ENCODE measurements at places on chromosomes 11 and 22.

- no peak for DNase-seq
These were observed 718 bp downstream of the CHKA start for GRCh38 chr11:68120273-68121066.

DNA sequence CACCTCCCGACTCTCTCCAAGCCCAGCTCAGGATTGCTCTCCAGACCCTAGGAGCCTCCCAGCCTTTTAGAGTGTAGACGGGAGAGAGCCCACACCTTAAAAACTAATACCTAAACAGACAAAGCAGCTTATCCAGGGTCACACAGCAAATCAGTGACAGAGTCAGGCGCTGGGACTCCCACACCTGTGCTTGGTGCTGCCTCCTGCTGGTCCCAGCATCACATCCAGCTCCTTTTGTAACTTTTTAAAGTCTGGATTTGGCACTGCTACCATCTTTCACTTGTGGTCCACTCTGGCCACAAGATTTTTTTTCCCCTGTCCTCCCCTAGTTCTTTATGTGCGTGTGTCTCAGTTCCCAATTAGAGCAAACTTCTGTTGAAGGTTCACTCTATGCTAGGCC lies 4.7 kb downstream of the ANO1 start:
- no peak for DNase-seq

GRCh38 chr11:66694732-66695207 lies 17.1 kb upstream of the RBM4B start:
- peak; percentile 87 for DNase-seq

DNA sequence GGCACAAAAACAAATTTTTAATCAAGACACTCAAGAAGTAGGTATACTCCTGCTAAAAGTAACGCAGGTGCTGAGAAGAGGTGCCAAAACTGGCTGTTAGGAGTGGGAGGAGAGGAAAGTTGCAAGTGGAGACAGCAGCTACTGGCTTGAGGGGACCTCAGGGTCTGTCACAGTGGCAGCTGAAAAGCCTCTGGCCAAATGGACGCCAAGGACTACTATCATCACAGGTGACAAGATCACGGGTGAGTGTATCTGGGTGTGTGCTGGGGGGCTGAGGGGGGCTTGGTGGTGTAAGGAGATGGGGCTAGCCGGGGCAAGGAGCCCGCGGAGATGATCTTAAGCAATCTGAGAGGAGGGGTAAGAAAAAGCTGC lies 687 bp downstream of the ZNF202 start:
- no peak for DNase-seq

DNA sequence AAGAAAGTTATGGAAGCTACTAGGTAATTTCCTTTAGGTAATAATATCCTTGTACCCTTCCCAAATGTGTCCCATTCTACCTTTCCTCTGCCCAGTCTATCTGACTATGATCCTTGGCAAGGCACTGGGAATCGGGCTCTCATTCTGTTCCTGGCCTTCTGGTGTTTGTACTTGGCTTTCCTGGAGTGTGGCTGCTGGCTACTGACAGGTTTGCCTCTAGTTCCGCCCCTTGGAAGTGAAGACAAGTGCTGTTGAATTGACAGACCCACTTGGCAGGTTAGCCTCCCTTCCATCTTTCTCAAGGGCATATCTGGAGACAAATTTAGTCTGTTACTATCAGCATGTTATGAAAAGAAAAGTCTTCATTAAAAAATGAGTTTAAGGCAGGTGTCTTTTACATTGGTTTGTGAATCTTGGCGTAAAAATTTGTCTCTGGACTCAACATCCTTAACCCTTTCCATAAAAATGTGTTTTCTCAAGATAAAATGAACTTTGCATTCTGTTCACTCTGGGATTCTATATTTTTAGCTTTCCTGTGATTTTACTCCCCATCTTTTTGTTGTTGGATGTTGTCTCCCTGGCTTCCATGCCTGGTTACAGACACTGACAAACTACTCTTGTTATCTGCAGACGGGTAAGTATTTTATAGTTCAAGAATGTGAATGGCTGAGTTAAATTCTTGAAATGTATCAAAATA lies 287.4 kb upstream of the PDGFD start:
- no peak for DNase-seq

DNA sequence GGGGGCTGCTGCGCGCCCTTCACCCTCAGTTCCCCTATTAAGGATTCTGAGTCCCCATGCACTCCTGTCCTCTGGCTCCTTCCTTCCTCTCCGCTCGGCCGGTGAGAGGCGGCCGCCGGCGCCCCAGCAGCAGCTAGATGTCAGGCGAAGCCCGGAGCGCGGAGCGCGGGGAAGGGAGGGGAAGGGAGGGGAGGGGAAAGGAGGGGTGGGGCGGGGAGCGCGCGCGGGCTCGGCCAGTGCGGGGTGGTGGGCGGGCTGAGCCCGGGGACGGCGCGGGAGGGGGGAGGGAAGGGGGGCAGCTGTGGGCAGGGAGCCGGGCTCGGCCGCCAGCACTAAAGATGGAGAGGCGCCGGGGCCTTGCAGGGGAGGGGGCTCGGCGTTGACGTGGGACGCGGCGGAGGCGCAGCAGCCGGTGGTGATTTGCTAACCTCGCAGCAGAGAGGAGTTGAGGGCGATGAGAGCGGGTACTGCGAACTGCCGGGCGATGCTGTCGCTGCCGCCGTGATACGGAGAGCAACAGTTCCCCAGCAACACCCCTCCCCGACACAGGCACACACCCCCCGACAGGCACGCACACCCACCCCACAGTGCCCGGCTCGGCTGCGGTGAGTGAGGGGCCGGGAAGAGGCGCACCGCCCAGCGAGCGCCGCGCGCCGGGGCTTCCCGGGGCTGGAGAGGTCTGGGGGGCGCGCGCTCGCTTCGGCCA lies at the start of gene ZBTB16:
Gene ZBTB16, plus strand, starts transcription at position 434 of the 706 bp plus-strand sequence. CDS start 3,590 bp downstream, outside the sequence.
- DNase-seq: no peak

DNA sequence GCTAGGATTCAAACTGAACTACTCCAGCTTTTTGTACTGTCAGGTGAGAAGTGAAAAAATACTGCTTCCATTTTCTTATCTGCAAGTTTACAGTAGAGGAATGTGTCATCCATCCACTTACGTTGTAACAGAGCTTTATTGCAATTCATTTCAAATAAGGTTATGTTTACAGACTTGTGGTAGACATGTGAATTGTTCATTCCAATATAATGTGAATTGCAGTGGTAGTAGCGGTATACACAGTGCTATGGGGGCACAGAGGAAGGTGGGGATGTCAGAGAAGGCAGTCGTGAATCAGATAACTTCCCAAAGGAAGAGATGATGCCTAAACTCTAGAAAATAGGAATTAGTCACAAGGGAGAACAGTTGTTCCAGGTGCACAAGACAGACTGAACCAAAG lies 42.5 kb downstream of the CEP57 start:
- no peak for DNase-seq

- no peak for DNase-seq
These were observed 83.1 kb downstream of the MN1 start for GRCh38 chr22:27718186-27719035.

GRCh38 chr11:64690235-64690634 lies 32.8 kb downstream of the NRXN2 start:
- DNase-seq: no peak

- no peak for DNase-seq
These were observed 33.3 kb downstream of the ME3 start for GRCh38 chr11:86639137-86639536.

DNA sequence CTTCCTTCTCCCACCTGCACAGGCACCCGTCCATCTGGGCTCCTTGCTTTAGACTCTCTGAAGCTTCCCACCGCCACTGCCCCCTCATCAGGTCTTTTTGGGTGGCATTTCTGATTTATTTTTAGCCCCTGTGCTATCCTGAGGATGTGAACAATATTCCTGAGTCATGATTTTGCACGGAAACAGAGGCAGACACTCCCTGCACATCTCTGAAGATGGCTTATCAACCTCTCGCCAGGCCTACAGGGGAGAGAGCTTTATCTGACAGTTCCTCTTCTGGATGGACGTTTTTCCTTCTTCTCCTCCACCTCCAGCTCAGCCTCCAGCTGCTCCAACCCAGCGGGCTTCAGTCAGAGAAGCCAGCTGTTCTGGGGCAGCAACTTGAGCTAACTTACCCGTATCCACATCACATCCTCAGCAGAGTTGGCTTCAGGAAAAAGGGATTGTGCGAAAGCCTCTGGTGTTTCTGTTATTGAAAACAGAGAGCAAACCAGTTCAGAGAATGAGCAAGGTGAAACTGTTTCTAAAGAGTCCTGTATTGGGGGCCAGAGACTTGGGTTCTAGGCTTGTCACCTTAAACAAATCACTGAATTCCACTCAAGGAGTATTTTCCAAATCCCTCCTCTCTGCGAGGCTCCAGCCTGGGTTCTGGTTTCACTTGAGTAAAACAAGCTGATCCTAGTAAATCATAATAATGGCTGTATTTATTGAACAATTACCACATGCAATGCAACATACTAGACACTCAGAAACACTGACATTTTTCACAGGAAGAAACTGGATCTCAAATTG lies 33.1 kb upstream of the ETS1 start:
- no peak for DNase-seq

DNA sequence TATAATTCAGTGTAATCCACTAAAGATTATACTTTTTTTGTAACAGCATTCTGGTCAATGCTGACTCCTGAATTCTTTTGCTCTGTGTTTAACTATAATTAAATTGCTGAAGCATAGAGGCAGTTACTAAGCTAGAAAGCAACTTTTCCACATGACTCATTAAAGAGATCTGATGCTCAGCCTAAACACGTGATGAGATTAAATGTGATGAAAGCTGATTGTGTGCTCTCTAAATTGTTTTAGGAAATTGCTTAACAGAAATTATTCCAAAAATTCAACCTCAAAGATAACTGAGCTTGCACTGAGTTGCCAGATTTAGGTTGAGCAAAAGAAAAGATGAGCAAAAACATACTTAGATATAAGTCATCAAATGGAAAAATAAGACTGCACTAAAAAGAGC lies 1033.6 kb downstream of the FAM181B start:
- no peak for DNase-seq

GRCh38 chr11:25198704-25199103 lies 701.9 kb downstream of the LUZP2 start:
- no peak for DNase-seq

DNA sequence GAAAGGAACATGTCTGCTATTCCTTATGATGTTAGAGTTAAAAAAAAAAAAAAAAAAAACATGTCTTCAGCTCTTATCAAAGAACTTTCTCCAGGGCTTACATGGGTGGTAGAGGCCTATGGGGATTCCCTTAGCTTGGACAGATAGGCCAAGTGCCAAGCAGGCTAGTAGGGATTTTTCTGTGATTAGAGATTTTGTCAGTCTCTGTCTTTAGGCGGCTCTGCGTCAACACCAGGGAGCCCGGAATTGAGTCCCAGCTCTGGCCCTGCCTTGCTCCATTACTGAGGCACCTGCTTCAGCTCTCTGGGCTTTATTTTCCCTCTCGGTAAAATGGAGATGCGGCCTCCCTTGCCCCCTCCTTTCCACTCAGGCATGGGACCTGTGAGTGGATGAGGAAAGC lies 13.1 kb downstream of the CRY2 start:
- no peak for DNase-seq

- no peak for DNase-seq
These were observed 3.7 kb downstream of the TSG101 start for GRCh38 chr11:18523084-18523483.

GRCh38 chr11:47186700-47187695 lies 764 bp upstream of the PACSIN3 start:
- DNase-seq: peak; percentile 55

GRCh38 chr22:26822313-26822712 lies 164.9 kb downstream of the MIAT start:
- DNase-seq: no peak

- DNase-seq: no peak
These were observed 3.5 kb upstream of the IFITM2 start for GRCh38 chr11:304061-304506.

DNA sequence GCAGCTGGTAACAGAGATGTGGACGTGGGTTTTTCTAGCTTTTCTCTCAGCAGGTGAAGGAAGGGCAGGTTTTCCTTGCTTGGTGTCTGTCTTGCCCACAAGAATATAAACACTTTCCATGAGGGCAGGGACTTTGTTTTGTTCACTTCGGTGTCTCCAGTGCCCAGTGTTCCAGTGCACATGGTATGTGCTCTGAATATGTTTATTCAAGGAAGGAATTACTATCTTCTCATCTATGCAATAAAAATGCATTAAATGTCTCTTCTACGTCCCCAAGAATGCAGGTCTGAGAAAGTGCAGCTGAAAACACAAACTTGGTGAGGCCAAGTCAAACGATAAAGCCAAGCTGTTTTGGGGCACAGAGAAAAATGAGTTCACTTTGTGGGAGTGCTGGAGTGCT lies 56.3 kb upstream of the PLET1 start:
- DNase-seq: no peak

- DNase-seq: no peak
These were observed 37.2 kb upstream of the MOB2 start for GRCh38 chr11:1523779-1524178.

- DNase-seq: no peak
These were observed 227.4 kb downstream of the INSC start for GRCh38 chr11:15342163-15342562.

GRCh38 chr11:29773656-29774264 lies 243.1 kb downstream of the KCNA4 start:
- no peak for DNase-seq

DNA sequence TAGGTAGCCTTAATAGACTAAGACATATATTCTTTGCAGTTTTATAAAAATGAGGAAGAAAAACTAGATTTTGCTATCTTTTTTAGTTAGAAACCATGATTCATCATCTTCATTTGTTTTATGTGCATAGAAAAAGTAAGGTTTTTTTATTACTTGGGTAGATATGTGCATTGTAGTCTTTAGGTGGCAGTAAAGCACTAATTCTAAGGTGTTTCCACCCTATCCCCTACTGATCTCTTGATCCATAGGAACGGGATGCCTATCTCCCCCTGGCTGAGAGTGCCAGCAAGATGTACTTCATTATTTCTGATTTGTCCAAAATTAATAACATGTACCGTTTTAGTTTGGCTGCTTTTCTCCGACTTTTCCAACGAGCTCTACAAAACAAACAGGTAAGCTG lies 148.1 kb downstream of the DYNC2H1 start:
- no peak for DNase-seq

DNA sequence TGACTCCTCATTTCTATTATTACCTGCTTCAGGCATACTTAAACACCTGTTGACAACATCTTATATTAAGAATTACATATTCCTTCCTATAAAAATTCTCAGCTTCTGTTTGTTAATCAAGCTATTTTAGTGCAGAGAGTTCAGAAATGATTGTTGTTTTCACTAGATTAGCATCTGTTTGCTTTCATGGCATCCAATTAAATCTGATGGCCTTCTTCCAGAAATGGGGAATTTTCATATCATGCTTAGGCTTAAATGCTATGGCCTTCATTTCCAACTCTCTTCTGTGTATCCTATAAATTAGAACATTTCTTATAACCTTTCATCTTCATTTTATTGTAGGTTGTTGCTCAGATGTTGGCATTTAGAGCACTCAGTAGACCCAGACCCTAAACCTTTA lies 180.0 kb downstream of the WNT11 start:
- DNase-seq: no peak

DNA sequence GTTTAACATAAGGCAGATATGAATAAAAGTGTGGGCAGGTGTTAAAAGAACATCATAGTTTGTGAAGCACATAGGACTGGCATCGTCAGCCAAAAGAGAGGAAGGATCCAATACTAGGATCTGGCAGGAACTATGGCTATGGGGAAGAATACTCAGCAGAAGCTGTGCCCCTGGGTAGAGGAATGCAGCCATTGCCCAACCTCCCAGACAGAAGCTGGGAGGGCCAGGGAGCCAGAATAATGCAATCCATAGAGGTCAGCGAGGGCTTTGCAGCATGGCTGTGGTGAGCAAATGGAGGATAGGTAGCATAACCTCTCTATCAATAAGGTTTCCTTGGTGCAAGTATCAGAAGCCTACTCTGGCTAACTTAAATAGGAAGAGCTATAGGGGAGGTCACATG lies 11.7 kb upstream of the CSTF3 start:
- no peak for DNase-seq

Measured in GM12891 (cell line).